ENCODE measurements at places on chromosomes 4 and X.

- no peak for DNase-seq
These were observed 187.5 kb downstream of the ANK2 start for GRCh38 chr4:113236916-113237315.

DNA sequence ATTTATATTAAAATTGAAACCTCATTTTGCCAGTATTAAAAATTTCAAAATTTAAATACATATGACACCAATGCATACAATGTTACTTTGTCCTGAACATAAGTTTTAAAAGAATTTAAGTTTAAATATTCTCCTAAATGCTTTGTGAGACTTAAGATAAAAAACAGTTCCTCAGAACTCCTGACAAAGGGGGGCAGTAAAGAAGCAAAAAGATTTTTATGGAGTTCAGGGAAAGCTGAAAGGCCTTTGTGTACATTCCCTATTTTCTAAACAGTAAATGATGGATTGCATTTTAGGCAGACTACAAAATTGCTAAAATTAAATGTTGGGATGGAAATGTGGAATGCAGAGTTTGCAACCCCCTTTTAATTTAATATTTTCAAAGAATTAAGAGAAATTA is 81.7 kb downstream of the SNCA start:
- no peak for DNase-seq

DNA sequence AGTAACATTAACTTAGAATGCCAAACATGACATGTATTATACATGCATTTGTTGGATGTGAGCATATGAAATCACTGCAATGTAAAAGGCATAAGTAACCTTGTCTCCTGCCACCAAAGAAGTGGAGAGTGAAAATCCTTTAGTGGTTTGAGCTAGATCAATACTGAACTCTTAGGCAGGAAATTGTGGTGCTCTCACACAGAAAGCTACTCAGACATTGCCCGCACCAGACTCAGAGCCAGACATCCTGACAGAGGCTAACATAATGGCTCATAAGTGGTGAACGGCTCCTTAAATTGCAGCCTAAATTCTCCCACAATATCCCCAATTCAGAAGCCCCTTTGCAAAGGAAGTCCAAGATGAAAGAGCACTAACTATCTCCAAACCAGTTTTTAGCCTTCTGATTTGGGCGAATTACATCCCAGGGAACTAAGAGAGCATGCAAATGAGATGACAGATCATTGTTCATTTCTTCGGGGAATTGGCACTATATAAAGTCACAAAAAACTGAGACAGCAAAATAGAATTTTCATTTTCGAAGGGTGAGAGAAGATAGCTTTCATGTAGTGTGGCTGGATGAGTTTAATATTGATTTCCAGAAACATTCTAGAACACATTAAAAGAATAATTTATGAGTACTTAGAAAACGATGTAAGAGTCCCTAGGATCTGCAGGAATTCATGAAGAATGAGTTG is 233.6 kb upstream of the RPS6KA3 start:
- no peak for DNase-seq

- DNase-seq, result peak; percentile 92
These were observed 23.4 kb downstream of the CCNI start for GRCh38 chr4:77052352-77052751.

GRCh38 chr4:86560447-86560846 is 33.7 kb upstream of the PTPN13 start:
- DNase-seq, result no peak

DNA sequence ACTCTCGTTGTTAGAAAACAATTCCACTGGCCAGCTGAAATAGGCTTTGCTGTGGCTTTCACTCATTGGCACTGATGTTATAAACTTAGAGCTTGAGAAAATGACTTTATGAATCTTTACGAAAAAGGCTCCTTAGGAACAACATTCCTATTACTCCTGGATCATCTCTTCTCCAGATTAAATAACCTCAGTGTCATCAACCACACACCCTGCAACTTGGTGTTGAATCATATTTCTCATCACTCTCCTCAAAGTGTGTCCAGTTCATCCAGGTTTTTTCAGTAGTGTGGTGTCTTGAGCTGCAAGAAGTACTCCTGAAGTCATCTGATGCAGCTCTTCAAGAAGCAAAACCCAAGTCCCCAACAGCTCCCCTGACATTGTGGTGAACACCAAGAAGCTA is 28.1 kb upstream of the ANOS1 start:
- no peak for DNase-seq

DNA sequence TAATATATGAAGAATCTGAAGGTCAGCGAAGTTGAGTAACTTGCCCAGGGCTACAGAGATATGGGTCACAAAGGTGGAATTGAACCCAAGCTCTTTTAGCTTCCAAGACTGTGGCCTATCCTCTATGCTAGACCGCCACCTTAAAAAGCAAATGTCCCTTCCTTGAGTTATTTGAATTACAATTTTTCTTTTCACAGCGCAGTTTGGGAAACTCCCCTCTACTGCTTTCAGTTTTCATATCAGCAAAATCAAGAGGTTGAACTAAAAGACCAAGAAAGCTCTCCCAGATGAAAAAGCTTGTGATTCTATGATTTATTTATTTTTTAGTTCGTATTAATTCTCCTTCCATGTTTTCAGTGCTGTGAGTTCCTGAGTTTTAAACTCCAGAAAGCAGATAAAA is 174.5 kb upstream of the C1QTNF7 start:
- DNase-seq, result no peak

- no peak for DNase-seq
These were observed 70.5 kb downstream of the RPS3A start for GRCh38 chr4:151169900-151170299.

DNA sequence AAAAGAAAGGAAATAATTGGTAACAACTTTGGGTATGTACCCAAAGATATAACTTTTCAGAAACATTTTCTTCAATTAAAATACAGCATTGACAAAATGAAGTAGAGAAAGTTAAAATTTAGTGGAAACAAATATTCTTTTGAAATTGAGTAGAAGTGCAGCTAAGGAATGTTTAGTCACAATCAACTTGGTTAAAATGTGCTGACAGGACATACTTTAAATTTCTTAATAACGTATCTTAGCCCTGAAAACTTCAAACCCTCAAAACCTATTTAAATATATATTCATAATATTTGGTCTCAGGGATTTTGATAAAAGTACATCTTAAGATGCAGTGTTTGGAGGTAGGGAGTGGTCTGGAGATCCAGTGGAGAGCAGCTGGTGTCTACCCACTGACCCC is 240.8 kb downstream of the DKK2 start:
- no peak for DNase-seq

- DNase-seq, result no peak
These were observed 3.3 kb downstream of the RFC1 start for GRCh38 chr4:39362827-39363226.

DNA sequence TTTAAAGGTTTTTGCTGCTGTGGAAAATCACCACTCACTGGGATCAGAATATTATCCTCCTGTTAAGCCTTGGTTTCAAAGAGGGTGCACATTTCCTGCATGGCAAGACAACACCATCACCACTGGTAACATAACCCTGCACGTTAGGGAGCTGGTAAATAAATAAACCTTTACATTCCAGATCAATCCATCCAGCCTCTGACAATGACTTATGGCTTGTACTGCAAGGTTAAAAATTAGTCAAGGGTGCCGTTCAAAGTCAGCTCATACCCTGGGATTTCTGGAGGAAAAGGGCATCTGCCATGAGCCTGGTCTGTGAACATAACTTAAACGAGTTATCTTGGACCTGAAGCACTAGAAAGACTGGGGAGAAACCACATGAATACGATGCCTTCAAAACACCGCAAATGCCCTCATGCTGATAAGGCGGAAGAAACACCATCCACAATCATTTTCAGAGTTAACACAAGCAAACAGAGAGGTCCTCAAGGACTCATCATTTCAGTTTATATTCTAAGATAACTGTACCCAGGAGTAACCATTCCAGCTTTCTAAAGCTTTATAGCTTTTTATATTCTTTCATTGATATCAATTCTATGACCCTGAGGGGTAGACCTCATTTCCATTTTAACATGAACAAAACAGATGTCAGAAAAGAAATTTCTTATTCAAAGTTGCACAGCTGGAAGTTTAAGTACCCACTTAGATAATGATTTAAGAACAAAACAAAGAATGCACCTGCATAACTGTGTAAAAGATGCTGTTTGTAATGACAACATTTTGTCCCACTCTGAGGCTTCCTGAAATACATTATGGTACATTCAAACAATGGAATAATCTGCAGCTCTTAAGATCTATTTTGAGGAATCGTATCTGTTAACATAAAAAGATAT is 103.1 kb downstream of the NPNT start:
- no peak for DNase-seq

- peak; percentile 77 for DNase-seq
These were observed 4.2 kb downstream of the MID1 start for GRCh38 chrX:10615931-10616774.

DNA sequence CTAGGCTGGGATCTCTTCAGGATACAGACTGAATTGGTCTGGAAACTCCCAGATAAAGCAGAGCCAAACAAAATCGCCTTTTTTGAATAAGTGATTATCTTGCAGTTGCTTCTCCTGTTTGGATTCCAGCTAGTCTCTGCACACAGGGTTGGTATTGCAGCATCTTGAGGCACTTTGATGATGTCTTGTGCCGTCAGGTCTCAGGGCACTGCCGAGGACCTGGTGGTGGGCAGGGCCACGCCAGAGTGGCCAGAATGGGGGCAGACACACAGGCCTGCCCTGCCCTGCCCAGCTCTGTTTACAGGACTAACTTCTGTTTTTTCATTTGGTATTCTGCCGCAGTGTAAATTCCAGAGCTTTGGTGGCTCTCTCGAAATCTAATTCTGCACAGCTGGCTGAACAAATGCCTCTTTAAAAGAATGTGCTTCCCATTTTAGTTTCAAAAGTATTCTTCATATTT is 276.1 kb downstream of the NR3C2 start:
- no peak for DNase-seq

GRCh38 chr4:10186228-10187214 is 69.9 kb upstream of the WDR1 start:
- no peak for DNase-seq

- DNase-seq, result no peak
These were observed 268.8 kb upstream of the RASGEF1B start for GRCh38 chr4:81740487-81740886.

DNA sequence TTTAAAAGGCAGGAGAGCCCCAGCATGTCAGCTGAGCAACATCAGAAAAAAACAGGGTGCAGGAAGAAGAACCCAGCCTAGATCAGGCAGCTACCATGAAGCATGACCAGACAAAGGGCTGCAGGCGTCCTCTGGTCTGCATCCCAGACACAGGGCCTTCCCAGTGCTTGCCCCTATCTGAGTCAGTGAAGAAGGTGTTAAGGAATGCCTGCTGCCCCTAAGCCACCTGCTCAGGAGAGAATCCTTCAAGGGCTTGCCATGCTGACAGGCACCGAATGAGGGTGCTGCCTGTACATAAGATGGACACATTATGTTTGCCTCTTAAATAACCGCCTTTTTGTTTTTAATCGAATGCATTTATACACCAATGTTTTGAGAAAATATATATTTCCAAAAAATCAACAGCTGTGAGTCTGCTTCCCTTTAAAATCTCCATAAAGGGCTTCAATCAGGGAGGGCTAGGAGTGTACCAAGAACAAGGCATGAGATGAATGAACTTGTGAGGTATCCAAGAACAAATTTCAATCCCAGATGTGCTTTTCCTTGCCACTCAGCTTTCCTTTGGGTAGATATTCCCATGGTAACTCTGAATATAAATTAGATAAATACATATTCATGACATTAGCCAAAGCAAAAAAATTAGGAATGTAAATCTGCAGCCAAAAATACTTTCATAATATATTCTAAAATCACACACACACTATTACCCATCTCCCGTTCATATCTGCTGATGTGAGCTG is 85.1 kb downstream of the SLC9A7 start:
- DNase-seq, result no peak

- no peak for DNase-seq
These were observed 21.7 kb downstream of the LRPAP1 start for GRCh38 chr4:3510481-3510880.

DNA sequence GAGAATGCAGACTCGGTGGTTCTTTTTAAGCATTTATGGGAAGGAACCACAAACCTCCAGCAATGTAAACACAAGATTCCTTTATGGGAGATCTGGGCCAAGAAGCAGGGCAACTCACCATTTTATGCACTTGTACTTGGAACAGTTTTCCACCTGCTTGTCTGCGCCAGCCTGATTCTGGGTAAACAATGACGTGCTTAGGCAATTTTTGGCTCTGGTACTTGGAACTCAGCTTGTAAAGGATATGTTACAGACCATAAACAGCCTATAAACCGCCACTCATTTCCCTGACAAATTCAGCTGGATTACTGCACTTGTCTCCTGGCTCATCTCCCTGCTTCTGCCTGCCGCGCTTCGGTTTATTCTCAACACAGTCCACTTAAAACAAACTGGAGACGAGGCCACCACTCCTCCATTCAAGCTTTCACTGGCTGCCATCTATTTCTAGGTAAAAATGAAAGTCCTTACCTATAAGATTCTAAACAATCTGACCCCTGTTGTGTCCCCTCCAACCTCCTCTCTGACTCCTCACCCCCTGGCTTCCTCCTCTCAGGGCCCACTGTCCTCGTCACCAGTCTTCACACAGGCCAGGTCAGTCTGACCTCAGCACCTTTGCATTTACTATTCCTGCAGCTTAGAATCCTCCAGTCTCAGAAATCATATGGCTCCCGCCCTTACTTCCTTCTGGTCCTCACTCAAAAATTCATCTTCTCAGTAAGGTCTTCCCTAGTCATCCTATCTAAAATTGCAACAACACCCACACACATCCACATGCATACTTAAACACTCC is 205.9 kb upstream of the GALNT7 start:
- no peak for DNase-seq

DNA sequence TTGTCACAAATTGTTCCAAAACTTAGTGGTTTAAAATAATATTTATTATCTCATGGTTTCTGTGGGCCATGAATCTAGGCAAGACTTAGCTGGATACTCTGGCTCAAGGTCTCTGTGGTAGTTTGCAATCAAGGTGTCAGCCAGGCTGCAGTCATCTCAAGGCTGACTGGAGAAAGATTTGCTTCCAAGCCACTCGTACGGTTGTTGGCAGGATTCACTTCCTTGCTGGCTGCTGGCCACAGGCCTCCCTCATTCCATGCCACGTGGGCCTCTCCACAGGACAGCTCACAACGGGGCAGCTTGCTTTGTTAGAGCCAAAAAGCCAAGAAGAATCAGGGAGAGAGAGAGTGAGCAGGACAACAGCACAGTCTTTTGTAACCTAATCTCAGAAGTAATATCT is 101.4 kb downstream of the WWC2 start:
- DNase-seq, result no peak

GRCh38 chrX:34341258-34341657 is 209.1 kb upstream of the FAM47A start:
- DNase-seq, result no peak

- DNase-seq, result no peak
These were observed 223.0 kb upstream of the ZIC3 start for GRCh38 chrX:137342969-137343368.

DNA sequence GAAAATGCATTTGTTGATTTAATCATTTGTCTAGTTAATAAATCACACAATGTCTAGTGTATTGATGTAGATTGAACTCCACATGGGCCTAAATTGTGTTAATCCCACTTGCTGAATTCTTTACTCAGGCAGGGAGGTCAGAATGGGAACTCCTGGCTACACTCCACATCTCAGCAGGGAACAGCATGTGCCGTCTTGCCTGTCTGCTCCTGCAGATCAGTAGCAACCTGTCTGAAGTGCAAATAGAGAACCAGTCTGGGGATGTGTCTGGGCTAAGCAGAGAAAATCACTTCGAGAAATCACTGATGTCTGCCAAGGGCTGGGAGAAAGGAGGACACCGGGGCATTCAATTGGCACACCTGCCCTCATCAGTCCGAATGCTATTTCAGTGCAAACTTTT is 16.5 kb upstream of the MXRA5 start:
- DNase-seq, result no peak
